Iris pigment epithelial cell (primary cell): ENCODE measurements at places on chromosomes 5 and 9.

GRCh38 chr9:137021979-137022661 is 5.9 kb downstream of the ABCA2 start:
- peak; percentile 73 for DNase-seq

DNA sequence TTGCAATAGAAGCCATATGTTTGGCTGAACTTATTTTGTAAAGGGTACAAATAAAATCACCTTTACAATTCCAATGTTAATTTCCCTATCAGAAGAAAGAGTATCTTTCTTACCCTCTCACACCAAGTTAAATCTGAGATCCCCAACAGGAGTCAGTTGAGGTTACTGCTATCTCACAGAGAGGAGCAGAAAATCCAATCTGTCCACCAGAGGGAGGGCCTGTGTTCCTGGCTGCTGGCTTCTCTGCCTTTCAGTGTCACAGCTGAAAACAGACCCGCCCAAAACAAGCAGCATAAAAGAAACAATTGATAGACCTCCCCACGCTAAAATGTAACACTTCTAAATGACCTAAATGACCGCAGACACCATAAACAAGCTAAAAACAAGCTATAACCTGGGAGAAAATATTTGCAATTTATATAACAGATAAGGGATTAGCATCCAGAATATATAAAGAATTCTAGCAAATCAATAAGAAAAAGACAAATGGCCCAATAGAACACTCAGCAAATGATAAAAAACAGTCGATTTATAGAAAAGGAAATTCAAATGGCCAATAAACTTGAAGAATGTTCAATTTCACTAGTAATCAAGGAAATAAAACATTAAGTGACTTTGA is 24.5 kb upstream of the MVB12B start:
- peak; percentile 71 for DNase-seq

DNA sequence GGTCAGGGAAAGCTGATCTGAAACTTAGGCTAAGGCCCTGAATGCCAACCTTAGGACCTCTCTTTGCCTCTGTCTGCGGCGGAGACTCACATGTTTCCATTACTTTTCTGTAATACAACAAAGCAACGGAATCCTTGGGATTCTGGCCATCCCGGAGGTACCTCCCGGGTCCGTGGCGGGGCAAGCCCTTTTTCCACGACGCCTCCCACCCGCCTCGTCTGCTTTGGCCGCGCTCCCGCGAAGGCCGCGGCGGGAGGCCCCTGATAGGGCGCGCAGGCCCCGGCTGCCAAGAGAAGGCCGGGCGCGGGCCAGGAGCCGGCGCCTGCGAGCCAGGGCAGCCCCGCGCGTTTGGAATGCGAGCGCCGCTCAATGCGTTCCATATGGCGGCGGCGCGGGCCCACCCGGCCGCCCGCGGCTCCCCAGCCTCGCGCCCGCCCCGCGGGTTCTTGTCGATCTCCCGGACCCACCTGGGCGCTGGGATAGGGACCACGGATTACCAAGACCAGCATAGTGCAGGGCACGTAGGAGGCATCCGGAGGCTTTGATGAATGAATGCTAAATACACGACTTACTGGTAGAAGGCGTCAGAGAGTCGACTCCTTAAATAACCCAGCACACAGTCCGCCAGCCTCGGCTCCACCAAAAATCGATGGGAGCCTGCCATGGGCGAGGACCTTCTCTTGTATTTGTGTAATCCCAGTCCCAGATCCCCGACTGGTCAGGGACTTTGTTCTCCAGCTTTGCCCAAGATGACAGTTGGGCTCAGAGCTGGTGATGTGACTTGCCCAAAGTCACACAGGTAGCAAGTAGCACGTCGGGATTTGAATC is 17.5 kb upstream of the PHF19 start:
- peak; percentile 34 for DNase-seq

- DNase-seq, result no peak
Measured at GRCh38 chr5:149724130-149724840, 5.8 kb upstream of the PPARGC1B start.
